ENCODE measurements at places on chromosomes 5 and 9.

DNA sequence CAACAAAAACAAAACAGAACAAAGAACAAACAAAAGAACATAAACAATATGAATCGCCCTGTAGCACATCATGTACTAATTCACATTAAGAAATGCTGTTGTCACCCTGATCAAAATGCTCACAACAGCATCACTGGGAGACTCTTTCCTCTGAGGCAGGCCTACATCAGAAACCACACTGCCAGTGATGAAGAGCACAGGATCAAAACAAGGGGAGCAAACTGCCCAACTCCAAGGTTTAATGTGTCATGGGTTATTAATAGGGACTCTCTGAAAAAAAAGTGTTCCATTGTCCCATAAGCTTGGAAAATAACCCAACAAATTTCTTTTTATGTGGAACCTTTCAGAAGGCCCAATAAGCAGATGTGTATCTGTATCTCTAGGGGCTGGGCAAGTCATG, 74.2 kb downstream of the PTPN3 start:
- no peak for DNase-seq

DNA sequence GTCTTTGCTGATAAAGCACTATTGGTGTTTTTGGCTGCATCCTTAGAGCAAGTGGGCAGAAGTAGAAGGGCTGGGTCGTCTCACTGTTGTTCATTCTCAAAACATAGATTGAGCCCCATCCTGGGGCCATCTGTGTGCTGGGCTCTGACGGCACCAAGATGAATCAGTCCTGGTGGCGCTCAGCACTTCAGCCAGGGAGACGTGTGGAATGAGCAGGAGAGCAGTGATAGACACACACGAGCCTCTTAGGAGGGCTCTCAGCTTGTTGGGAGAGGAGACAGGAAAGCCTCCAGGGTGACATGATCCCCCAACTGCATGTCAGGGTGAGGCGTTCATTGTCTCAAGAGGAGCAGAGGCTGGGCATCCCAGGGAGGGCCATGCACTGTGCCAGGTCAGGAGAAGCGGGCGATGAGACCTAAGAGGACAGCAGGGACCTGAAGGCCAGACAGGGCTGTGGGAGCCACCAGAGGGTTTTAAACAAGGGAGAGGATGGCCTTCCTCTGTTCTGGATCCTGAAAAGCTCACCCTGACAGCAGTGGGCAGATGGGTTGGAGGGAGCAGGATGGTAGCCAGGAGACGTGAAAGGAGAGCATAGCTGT, 115.8 kb downstream of the DAB2IP start:
- DNase-seq, result no peak

GRCh38 chr5:168852329-168852728, 273.2 kb upstream of the PANK3 start:
- no peak for DNase-seq

GRCh38 chr9:125655691-125656410, 51.2 kb downstream of the MAPKAP1 start:
- DNase-seq, result no peak

DNA sequence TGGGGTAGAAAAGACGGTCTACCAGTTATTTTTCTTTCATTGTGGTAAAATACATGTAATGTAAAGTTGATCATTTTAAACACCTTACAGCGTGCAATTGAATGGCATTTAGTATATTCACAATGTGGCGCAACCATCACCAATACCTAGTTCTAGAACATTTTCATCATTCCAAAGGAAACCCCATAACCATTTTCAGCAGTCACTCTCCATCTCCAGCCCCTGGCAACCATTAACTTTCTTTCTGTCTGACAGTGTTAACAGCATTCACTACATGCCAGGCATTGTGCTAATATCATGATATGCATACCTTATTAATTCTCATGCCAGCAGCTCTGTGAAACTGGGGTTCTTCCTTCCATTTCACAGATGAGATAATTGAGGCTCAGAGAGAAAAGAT, 32.0 kb downstream of the PTGS1 start:
- DNase-seq, result no peak

DNA sequence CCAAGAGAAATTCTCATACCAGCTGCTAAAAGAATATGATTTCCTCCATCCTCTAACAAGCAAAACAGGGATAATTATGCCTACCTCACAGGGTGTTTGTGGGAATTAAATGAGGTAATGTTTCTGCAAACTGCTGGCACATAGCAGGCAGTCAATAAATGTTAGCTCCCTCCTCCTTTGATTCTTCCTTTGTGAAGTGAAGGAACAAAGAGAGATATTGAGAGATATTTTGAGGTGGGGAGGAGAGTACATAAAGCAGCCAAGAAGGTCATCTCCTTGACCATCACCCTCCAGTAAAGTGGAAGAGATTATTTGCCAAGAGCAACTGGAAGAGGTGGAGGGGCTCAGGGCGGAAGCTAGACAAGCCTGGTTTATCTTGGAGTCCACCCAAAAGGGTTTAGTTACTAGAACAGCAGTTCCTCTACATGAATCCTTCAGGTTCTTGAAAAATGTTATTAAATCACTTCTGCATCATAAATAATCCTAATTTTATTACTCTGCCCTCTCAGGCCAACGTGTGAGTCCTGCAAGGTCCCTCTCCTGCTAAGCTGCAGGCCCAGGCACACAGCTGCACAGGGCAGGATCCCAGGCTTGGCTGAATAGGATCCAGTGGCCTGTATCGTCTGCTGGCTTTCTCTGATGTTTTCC, 35.0 kb upstream of the TLE1 start:
- DNase-seq, result no peak

GRCh38 chr9:86098824-86099700, at the start of gene GOLM1:
GOLM1 (minus strand) TSS chr9:86099558; CDS start chr9:86079320, 20,238 bp downstream.
- DNase-seq, result peak; percentile 68

DNA sequence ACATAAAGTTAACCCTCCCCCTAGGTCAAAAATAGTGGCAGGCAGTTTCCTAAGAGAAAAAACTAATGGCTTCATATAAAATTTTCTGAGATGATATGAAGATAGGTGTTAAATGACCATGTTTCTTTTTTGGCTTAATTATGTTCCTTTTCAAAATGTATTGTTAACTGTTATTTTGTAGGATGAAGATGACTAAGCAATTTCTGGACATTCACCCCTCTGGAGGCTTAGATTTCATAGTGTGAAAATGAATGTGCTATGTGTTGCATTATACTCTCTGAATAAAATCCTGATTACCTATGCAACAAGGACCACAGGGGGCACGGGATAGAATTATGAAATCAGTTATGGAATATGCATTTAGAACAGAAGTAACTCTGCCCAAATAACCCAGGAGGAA, 233.5 kb downstream of the MRPS30 start:
- DNase-seq, result no peak

DNA sequence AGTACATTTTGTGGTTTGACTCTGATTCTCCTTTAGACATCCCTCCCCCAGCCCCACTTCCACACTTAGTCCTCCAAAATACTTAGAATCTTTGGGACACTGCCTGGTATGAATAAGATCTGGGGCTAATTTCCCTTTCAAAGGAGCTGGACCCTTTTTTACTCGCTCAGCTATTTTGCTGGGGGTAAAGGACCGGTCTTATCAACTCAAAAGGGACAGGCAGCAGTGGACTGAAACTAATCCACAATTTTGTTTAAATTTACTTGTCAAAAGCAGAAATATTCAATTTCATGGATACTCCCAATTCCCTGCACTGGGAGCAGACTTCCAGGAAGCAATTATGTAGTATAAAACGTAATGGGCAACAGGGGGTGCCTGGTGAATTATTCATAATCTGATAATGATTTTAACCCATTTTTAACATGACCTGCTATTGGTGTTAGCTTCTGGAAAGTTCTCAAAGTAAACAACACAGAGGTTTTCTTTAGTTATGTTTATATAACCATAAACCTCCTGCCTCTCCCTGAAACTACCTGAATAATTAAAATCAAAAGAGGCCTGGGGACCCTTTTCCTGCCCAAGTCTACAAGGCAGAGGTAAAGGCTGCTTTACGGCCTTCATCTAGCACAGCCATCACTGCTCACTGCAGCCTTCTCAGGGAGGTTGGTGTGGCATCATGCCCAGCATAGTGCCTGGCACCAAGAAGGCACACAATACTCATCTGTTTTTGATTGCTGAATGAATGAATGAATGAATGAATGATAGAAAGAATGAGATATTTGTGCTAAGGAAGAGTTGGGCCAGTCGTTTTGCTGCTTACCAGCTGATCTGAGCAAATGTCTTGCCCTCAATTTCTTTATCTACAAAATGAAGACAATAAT, 44.2 kb upstream of the GNPDA1 start:
- DNase-seq, result no peak

DNA sequence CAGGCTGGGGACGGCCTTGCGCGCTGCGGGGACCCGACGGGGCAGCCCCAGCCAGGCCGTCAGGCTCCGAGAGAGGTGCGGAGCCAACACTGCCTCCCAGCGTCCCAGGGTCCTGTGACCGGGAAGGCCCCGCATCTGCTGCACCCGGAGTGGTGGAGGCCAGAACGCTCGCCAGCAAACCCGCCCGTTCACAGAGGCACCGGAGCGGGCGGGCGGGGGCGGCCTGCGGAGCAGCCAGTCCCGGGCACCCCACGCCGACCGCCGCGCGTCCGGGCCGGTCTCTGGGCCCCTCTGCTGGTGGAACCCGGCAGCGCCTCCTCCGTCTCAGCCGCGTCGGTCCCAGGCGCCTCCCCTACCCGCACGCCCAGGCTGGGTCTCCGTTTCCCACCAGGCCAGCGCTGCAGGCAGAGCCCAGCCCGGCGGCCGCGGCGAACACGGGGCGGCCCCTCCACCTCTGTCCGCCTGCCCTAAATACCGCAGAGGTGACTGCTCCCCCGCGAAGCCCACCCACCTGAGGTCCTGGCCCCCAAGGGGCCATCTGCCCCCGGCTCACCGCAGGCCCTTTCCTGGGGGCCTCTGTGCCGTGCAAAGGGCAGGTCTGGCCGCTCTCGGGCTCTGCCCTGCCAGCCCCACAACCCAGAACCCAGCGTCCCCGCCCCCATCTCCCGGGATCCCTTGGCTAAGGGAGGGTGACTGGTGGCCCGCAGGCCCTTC, 15.9 kb downstream of the EXD3 start:
- no peak for DNase-seq

DNA sequence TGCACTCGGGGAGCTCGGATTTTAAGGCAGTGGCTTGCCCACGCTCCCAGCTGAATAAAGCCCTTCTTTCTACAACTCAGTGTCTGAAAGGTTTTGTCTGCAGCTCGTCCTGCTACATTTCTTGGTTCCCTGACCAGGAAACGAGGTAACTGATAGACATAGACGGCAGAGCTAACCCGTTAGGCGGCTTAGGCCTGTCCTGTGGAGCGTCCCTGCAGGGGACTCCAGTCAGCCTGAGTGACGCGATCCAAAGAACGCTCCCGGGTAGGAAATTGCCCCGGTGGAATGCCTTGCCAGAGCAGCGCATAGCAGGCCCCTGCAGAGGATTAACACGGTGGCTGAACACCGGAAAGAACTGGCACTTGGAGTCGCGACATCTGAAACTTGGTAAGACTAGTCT, 1.8 kb upstream of the SELENOP start:
- no peak for DNase-seq

DNA sequence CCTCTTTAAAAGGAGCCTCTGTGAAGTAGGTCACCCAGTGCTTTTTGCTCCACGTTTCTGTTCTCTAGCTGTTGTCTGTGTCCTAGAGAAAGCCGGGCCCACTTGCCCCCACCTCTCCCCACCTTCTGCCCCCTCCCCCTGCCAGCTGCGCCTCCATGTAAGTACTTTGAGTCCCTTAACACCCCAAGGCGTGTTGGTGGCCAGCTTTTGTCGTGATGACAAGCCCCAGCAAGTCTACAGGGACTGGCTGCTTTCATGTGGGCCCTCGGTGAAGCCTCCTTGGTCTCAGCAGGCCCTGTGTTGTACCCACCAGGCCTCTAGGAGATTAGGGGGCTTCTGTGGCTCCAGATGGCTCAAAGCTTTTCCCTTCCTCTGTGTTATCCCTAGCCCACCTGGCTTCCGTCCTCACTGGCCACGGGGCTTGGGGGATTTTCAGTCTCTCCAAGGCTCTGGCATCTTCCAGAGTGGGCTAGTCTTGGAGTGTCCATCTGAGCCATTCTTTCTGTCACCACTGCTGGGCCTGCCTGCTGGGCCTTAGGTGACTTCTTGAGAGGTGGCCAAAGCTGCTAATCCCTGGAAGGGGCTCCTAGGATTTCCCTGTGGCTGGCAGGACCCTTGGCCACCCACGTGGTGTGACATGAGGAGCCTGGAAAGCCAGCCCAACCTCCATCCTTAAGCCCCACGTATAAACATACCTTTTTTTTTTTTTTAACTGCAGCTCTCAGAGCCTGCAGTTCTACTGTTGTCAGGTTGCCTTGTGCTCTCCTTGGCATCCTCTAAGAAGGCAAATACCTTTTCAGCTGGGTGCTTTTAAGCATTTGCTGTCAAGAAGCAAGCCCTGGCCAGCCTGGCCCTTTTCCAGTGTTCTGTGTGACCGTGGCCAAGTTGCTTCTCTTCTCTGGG, 1.1 kb upstream of the NDST1 start:
- DNase-seq, result no peak

DNA sequence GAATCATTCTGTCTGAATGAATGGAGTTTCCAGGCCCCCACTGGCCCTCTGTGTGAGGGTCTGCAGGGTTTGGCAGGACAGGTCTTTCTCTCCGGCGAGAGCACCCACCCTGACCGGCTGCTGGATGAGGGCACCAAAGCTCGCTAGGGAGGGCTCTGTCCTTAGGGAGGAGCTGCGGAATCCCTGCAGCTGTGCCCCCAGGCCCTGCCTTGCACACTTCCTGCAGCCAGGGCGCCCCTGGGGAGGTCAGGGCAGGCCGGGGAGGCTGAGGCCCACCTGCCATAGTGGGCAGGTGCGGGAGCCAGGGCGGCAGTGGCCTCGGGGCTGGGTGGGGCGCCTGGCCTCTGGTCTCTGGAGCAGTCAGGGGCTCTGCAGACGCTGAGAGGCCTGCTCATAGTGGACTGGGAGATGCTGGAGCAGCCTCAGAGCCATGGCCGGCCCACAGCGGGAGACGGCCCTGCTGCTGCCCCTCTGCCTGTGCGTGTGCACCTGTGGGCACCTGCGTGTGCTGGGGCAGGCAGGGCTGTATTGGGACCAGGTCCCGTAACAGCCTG, 36.1 kb downstream of the EXOC3 start:
- no peak for DNase-seq

DNA sequence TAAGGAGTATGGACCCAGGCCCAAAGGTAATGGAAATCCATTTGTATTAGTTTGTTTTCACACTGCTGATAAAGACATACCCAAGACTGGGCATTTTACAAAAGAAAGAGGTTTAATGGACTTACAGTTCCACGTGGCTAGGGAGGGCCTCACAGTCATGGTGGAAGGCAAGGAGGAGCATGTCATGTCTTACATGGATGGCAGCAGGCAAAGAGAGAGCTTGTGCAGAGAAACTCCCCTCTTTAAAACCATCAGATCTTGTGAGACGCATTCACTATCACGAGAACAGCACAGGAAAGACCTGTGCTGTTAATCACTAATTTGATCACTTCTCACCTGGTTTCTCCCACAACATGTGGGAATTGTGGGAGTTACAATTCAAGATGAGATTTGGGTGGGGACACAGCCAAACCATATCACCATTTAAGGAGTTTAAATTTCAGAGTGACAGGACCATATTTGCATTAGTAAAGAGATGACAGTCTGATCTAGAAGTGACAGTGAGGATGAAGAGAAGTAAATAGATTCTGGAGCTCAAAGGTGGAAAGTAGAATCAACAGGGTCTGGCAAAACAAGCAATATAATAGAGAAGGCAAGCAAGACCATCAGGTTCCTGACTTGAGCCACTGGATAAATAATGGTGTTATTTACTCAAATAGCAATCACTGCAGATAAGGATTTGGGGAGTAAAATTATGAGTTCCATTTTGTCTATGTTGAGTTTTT, 7.5 kb upstream of the FAM169A start:
- no peak for DNase-seq
